ENCODE measurements at places on chromosomes 7 and 10.

- no peak overlapping the region for H3K27ac ChIP-seq
- no peak overlapping the region for H3K4me3 ChIP-seq
- no peaks in the 10 kb centered on the region for H3K4me1 ChIP-seq
- no peaks in the 10 kb centered on the region for H3K36me3 ChIP-seq
These were observed 325.5 kb upstream of the C7orf33 start for GRCh38 chr7:148264933-148265557.

- no peaks in the 10 kb centered on the region for H3K4me1 ChIP-seq
- H3K27me3 ChIP-seq: no peaks in the 10 kb centered on the region
- no peak for DNase-seq
- H3K27ac ChIP-seq: no peak overlapping the region
- no peaks in the 10 kb centered on the region for H3K36me3 ChIP-seq
These were observed 141.9 kb downstream of the RNF133 start for GRCh38 chr7:122556873-122557542.

DNA sequence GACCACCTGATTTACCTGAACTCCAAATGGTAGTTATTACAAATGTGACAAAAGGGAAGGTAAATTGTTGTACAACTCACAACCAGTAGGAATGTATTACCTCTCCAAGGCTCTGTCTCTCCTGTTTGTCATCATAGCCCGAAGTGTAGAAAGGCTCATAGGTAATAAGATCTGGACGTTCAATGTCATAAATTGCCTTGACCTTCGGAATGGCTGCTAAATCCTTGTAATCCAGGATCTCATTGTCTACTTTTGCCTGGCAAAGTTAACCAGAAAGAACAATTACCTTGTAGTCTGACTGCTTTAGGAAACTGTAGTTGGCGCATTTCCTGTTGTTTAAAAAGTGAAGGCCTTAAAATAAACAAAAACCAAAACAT lies 68.6 kb upstream of the AFAP1L2 start:
- no peak overlapping the region for H3K4me3 ChIP-seq
- no peak for DNase-seq
- peaks cover 19% of the 10 kb centered on the region for H3K4me1 ChIP-seq

DNA sequence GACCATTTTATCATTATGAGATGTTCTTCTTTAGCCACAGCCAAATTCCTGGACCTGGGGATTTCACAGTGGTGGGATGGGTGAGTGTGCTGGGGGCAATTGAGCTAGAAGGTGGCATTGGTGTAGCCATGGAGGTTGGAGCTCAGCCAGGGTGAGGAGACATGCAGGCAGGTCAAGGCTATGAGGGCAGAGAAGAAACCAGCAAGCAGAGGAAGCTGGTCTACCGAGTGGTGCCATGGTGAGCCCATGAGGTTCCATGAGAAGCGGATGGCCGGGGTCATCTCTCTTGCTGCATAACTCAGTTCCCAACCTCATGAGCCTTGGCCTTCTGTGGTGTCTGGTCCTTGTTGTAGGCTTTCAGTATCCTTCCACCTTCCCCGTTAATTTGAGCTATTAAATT lies 91.4 kb downstream of the CARD11 start:
- no peaks in the 10 kb centered on the region for H3K27me3 ChIP-seq
- peaks cover 5% of the 10 kb centered on the region for H3K4me1 ChIP-seq
- DNase-seq: no peak
- H3K4me3 ChIP-seq: no peak overlapping the region
- 0 out of 2 replicates have a peak, but pooled peaks cover 4% of the 10 kb centered on the region for H3K36me3 ChIP-seq

DNA sequence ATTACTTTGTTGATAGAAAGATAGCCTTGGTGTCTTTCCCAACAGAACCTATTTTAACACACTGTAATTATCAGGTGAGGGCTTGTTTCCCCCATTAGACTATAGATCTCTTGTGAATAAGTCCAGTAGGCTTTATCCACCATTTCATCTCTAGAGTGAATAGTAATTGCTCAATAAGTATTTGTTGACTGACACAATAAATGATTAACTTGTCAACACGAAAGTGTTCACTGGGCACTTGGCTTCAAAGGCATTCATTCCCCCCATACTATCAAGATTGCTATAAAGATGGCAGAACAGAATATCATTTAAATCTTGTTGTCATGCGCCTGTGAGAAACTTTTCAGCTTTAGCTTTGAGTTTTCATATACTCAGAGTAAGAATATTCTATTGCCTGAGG lies 424.5 kb upstream of the LRRTM3 start:
- no peak overlapping the region for H3K27ac ChIP-seq
- H3K4me3 ChIP-seq: no peak overlapping the region
- DNase-seq: no peak
- no peaks in the 10 kb centered on the region for H3K27me3 ChIP-seq

DNA sequence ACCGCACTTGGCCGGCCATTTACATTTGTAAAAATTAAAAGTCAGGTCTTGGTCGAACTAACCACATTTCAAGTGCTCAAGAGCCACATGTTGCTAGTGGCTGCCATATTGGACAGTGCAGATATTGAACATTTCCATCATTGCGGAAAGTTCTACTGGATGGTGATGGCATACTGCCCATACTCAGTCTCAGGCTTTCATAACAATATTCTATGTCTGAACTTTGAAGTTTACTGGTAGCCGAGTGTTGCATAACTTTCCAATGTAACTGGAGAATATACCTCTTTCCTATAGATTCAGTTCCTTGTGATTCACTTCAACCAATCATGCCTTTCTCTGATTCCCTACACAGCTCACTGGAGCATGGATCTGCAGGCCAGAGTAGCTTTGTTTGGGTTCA lies 43.7 kb downstream of the PSMC2 start:
- no peaks in the 10 kb centered on the region for H3K36me3 ChIP-seq
- no peaks in the 10 kb centered on the region for H3K27me3 ChIP-seq
- no peaks in the 10 kb centered on the region for H3K4me1 ChIP-seq
- H3K27ac ChIP-seq: no peak overlapping the region
- no peak for DNase-seq

- H3K4me3 ChIP-seq: no peak overlapping the region
- H3K4me1 ChIP-seq: no peaks in the 10 kb centered on the region
- DNase-seq: no peak
These were observed 28.4 kb upstream of the ZNF273 start for GRCh38 chr7:64874562-64875250.

- no peaks in the 10 kb centered on the region for H3K27me3 ChIP-seq
- no peak for DNase-seq
- peaks cover 10% of the 10 kb centered on the region for H3K4me1 ChIP-seq
- no peak overlapping the region for H3K4me3 ChIP-seq
- no peak overlapping the region for H3K27ac ChIP-seq
These were observed 110.9 kb upstream of the INSYN2A start for GRCh38 chr10:127307338-127307737.

DNA sequence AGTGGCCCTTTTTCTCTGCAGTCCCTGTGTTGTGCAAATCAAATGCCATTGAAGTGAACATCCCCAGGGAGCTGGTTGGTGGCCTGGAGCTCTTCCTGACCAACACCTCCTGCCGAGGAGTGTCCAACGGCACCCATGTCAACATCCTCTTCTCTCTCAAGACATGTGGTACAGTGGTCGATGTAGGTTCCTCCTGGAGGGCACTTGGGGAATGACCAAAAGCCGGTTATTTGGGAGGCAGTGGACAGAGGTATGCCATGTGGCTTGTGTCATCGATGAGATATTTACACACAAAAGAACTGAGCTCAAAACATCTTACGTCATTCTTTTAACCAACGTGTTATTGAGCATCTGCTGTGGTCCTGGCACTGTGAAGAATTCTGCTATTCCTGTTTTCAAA lies 19.7 kb downstream of the OIT3 start:
- no peaks in the 10 kb centered on the region for H3K27me3 ChIP-seq
- H3K4me3 ChIP-seq: no peak overlapping the region
- H3K27ac ChIP-seq: no peak overlapping the region

GRCh38 chr7:122383934-122384333 lies 79.4 kb upstream of the FEZF1 start:
- no peak for DNase-seq
- no peak overlapping the region for H3K4me3 ChIP-seq
- peaks cover 27% of the 10 kb centered on the region for H3K4me1 ChIP-seq
- H3K27me3 ChIP-seq: no peaks in the 10 kb centered on the region

DNA sequence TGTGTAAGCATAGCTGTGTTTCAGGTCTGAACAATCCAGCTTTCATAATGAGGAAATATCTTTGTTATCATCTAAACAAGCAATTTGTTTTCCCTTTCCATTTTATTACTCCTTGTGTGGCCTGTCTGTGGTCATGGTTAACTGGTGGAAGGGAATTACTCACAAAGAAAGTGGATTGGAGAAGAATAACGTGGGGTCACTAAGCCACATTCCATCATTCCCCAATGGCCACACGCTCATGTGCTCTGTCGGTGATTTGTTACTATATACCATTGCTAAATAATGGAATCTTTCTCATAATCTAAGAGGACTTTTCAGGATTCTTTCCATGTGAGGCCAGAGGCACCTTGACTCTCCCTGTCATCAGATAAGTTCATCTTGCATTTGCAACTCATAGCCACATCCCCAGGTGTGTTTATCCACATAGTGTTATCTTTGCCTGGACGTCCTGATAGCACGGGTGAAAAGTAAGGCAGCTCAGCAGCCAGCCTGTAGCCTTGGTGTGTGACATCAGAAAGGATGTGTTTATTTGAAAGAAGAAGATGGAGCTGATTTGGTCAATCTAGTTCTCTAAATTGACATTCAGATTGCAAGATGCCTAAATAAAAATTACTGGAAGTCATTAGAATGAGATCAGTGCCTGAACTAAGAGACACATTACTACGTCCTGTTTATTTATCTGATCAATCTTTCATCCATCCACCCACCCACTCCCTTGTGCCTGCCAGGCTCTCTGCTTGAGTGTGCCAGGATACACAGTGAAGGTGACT lies 128.9 kb downstream of the CELF2 start:
- H3K27ac ChIP-seq: no peak overlapping the region
- no peaks in the 10 kb centered on the region for H3K27me3 ChIP-seq
- no peak for DNase-seq

- no peak for DNase-seq
- no peak overlapping the region for H3K27ac ChIP-seq
- no peaks in the 10 kb centered on the region for H3K36me3 ChIP-seq
- H3K4me1 ChIP-seq: no peaks in the 10 kb centered on the region
These were observed 75.3 kb downstream of the HIP1 start for GRCh38 chr7:75663302-75663907.

- peaks cover 7% of the 10 kb centered on the region for H3K36me3 ChIP-seq
- no peak for DNase-seq
- no peaks in the 10 kb centered on the region for H3K4me1 ChIP-seq
- H3K27ac ChIP-seq: no peak overlapping the region
- no peaks in the 10 kb centered on the region for H3K27me3 ChIP-seq
These were observed 9.5 kb downstream of the TUBAL3 start for GRCh38 chr10:5395168-5395567.

- H3K4me1 ChIP-seq: no peaks in the 10 kb centered on the region
- no peak overlapping the region for H3K27ac ChIP-seq
- H3K27me3 ChIP-seq: no peaks in the 10 kb centered on the region
- no peak overlapping the region for H3K4me3 ChIP-seq
- no peaks in the 10 kb centered on the region for H3K36me3 ChIP-seq
- DNase-seq: no peak
These were observed 64.5 kb downstream of the HIF1AN start for GRCh38 chr10:100600218-100600617.

- H3K27me3 ChIP-seq: no peaks in the 10 kb centered on the region
- H3K36me3 ChIP-seq: no peaks in the 10 kb centered on the region
- peak overlapping the region; percentile 21 for H3K27ac ChIP-seq
- no peak for DNase-seq
- peaks cover 21% of the 10 kb centered on the region for H3K4me1 ChIP-seq
These were observed 39.2 kb downstream of the DDIT4 start for GRCh38 chr10:72312865-72313391.

DNA sequence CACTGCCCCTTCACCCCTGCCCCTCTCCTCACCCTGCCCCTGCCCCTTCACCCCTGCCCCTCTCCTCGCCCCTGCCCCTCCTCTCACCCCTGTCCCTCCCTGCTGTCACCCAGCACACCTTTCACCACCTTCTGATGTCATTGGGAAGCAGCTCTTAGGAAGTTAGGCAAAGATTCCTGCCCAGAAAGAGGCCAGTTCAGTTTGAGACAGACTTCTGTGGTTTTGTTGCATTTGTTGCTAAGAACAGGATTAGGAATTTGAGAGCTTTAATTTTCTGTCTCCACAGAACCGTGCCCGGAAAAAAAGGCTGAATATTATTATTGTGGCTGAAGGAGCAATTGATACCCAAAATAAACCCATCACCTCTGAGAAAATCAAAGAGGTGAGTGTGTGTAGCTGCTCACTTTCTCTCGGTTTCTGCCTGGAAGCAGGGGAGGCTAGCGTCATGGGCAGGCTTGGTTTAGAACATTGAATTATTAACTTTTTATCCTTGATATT lies 39.6 kb downstream of the PFKP start:
- no peak overlapping the region for H3K4me3 ChIP-seq
- H3K4me1 ChIP-seq: no peaks in the 10 kb centered on the region
- H3K36me3 ChIP-seq: peaks cover 14% of the 10 kb centered on the region
- H3K27me3 ChIP-seq: no peaks in the 10 kb centered on the region
- H3K27ac ChIP-seq: no peak overlapping the region
- DNase-seq: no peak

GRCh38 chr7:44347546-44348114 lies 22.2 kb upstream of the CAMK2B start:
- no peaks in the 10 kb centered on the region for H3K36me3 ChIP-seq
- H3K27ac ChIP-seq: no peak overlapping the region
- no peaks in the 10 kb centered on the region for H3K4me1 ChIP-seq
- H3K4me3 ChIP-seq: no peak overlapping the region
- DNase-seq: no peak
